ENCODE measurements at places on chromosomes 12 and 14.

DNA sequence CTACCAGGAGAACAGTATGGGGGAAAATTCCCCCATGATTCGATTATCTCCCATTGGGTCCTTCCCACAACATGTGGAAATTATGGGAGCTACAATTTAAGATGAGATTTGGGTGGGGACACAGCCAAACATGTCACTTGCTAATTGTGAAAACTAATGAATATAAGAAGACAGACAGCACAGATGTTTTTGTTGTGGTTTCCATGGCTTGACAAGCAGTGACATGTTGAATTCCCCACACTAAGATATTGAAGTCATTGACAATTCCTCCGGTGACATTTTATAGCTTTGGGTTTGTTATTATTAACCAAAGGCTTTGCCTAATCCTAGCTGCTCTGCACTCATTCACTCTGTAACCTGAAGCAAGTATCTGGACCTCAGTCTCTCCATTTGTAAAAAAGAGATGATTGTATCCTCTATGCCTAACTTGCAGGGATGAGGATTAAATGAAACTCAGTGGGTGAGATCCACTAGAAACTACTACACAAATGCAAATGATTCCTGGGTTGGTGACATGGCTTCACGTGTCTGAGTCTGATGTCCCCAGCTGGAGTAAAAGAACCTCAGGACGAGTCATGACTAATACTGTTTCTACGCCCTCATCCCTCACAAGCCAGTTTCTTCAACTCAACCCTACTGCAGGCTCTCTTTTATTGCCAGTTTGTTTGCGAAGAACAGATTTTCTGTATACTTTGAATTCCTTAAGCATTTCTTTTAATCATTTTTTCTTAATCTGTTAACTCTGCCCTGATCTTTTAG is 71.6 kb downstream of the ASCL1 start:
- DNase-seq: no peak

- DNase-seq: no peak
These were observed 23.1 kb downstream of the MGAT4C start for GRCh38 chr12:86233126-86233525.

DNA sequence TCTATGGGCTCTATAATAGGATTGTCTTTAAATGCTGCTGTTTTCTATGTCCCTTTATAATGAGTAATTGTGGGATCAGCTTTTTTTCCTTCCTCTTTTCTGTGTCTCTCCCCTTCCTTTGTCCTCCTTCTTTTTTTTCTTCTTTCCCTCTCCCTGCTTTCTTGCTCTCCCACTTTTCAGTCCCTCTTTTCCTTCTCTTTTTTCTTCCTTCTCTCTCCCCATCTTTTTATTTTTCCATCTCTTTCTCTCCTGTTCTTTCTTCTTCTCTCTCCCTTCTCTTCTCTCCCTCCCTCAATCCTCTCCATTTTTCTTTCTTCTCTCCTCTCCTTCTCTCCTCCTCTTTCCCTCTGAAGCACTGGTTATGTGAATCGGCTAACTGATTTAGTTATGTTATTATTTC is 62.5 kb upstream of the RD3L start:
- DNase-seq: no peak

- no peak for DNase-seq
These were observed 420.8 kb downstream of the CCDC91 start for GRCh38 chr12:28611115-28611435.

DNA sequence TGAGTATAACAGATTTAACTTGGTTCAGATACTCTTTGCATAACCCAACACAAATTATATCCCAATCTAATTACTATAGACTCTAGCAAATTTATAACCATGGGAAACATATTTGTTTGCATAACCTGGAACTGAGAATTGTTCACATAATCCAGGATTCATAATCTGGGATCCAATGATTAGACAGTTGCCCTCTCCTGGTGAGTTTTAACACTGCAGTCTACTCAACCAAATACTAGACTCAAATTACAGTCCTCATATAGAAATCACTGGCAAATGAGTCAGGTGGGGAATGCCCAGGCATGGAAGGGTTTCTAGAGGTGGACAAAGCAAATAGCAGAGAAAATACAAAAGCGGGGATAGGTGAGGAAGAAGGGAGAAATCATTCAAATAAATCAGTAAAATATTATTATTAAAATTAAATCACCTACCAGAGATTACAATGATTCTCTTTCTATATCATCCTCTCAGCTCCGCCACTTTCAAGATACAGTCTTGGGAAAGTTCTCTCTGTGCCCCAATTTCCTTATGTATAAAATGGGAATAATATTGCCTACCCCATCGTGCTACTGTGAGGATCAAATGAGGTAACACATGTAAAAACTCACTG is 9.4 kb downstream of the GCH1 start:
- DNase-seq: no peak

- no peak for DNase-seq
These were observed 380.4 kb upstream of the CCDC196 start for GRCh38 chr14:66105815-66106214.

GRCh38 chr12:62016021-62016420 is 244.2 kb upstream of the USP15 start:
- DNase-seq: no peak

- DNase-seq: no peak
These were observed 71.9 kb upstream of the GNPNAT1 start for GRCh38 chr14:52863334-52863700.

DNA sequence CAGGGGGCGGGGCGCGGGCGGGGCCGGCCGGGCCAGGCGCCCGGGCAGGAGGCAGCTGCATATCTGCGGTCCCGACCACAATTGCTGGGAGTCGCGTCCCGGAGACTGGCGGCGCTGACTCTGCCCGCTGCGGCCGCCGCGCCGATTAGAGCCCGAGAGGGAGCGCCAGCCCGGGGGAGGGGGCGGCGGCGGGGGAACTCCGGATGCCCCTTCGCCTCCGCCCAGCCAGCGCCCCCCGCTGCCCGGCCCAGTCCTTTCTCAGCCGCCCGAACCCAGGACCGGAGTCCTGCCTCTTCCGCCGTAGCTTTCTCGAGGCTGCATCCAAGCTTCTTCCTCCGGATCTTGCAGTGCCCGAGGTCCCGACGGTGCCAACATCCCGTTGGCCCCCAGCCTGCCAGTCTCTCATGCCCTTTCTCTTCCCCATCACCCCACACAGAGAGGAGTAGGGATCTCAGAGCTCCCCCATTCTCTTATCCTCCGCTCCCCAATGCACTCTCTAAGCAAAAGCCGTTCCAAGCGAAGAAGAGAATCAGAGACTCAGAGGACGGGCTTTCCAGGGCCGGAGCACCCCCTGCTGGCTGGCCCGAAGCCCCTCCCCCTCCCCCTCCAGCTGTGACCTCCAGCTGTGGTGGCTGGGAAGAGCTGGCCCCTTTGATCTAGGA is 8.8 kb upstream of the SP7 start:
- no peak for DNase-seq

- no peak for DNase-seq
These were observed 255.2 kb upstream of the SFSWAP start for GRCh38 chr12:131455581-131456110.

GRCh38 chr12:28191051-28192048 is 1.1 kb downstream of the CCDC91 start:
- DNase-seq: peak; percentile 0

DNA sequence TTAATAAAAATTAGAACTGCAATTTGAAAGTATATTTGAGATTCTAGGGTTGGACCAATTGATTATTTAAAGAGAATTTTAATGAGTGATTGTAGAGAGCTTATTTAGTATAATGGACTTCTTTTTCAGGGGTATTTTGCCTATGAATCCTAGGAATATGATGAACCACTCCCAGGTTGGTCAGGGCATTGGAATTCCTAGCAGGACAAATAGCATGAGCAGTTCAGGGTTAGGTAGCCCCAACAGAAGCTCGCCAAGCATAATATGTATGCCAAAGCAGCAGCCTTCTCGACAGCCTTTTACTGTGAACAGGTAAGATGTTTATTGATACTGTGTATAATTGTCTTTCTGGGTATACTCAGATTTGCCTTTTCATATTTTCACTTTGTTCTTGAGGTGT is 35.9 kb upstream of the KCNMB4 start:
- no peak for DNase-seq

- DNase-seq: no peak
These were observed 147.9 kb downstream of the PPM1H start for GRCh38 chr12:62787023-62787422.

GRCh38 chr12:3727877-3728632 is 24.9 kb downstream of the CRACR2A start:
- DNase-seq: no peak

DNA sequence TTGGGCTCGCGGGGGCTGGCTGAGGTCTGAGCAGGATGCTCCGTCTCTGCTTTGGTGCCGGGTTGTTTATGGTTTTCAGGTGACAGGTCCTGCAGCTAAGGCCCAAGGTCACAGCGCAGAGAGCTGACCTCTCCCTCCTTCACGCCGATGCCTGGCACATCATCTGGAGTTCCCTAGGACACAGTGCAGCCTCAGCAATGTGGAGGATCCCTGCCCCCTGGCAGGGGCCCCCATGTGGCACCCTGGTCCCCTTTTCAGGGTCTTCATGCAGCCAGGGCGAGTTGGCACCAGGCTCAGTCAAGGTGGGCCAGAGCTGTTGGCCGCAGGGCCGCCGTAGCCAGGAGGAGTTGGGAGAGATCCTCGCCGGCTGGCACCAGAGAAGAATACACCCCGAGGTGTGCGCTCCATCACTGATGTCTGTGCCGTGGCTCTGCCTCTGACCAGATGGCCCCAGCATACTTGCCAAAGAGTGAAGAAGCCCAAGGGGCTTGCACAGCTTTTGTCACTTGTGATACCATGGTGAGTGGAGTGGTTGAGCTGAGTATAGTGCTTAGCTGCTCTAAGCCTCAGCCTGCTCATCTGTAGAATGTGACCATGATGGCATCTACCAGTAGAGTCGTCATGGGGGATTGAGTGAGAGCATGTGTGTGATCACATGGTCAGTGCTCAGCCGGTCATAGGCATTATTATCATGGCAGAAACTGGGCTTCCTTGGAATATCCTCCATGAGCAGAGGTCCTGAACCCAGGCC is 11.0 kb downstream of the TPCN1 start:
- DNase-seq: no peak

DNA sequence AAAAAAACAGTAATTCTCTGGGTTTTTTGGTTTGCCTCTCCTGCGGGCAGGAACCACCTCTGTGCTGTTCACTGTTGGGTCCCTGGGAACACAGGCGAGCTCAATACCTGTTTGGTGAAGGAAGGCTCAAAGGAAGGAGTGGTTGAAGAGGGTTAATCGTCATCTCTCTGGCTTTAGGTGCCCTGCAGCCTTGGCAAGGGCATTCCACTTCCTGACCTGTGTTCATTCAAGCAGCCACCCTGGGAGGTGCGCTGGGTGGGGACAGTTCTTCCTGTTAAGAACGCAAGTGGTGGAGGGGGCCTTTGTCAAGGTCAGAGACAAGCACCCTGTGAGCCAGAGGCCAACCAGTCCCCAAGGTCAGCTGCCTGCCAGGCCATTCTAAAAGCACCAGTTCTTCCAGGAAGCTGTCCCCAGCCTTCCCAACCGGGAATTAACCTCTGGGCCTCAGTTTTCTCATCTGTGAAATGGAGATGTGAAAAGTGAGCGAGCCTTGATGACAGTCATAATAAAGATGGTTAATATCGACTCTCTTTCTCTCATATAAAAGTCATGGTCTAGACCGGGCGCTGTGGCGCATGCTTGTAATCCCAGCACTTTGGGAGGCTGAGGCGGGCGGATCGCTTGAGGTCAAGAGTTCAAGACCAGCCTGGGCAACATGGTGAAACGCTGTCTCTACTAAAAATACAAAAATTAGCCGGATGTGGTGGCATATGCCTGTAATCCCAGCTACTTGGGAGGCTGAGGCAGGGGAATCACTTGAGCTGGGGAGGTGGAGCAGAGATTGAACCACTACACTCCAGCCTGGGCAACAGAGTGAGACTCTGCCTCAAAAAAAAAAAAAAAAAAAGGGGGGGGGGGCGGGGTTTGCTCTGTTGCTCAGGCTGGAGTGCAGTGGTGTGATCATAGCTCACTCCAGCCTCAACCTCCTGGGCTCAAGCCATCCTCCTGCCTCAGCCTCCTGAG is 6.1 kb downstream of the RHOF start:
- DNase-seq: no peak

GRCh38 chr12:89252284-89252683 is 100.0 kb downstream of the DUSP6 start:
- no peak for DNase-seq

GRCh38 chr14:91878274-91878673 is 10.9 kb upstream of the TC2N start:
- no peak for DNase-seq

DNA sequence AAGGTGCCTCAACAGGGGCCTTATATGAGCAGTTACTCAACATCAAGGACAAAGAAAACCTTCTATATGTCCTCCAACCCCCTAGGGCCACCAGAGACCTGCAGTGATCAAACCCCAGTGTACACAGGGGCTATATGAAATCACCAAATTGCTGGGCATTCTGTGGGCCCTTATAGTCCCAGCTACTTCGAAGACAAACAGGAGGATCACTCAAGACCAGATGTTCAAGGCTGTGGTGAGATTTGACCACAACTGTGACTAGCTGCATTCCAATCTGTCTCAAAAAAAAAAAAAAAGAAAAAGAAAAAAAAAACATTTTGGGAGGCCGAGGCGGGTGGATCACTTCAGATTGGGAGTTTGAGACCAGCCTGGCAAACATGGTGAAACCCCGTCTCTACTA is 51.0 kb upstream of the PRB2 start:
- DNase-seq: no peak
